ENCODE measurements at places on chromosomes 16 and 17.

GRCh38 chr17:65292430-65292829 lies 155.3 kb downstream of the RGS9 start:
- no peak for DNase-seq

DNA sequence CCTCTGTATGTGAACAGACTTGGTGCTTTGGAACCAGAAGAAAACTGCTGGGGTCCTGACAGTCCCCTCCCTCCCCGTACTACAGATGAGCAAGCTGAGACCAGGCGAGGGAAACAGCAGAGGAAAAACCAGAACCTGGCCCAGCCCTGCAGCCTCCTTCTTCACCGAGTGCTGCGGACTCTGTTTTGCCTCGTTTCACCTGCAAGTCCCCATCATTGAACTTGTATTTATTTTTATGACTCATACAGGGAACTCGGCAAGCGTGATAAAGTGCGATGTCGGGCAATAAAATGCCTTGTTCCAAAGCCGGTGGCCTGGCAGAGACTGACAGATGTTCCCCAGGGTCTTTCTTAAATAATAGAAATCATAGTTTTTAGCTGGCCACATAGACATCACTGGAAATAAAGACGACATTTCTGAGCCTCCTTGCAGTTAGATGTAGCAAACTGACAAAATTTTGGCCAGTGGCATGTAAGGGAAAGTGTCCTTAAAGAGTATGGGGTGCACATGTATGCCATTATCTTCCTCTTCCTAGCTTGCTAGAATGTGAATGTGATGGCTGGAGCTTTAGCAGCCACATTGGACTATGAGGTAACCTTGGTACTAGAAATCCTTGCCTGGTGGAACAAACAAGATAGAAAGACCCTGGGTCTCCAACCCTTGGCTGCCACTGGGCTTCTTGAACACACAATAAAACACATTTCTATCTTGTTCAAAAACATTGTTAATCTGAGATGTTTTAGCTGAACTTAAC lies 128.6 kb downstream of the IRF8 start:
- DNase-seq, result no peak

DNA sequence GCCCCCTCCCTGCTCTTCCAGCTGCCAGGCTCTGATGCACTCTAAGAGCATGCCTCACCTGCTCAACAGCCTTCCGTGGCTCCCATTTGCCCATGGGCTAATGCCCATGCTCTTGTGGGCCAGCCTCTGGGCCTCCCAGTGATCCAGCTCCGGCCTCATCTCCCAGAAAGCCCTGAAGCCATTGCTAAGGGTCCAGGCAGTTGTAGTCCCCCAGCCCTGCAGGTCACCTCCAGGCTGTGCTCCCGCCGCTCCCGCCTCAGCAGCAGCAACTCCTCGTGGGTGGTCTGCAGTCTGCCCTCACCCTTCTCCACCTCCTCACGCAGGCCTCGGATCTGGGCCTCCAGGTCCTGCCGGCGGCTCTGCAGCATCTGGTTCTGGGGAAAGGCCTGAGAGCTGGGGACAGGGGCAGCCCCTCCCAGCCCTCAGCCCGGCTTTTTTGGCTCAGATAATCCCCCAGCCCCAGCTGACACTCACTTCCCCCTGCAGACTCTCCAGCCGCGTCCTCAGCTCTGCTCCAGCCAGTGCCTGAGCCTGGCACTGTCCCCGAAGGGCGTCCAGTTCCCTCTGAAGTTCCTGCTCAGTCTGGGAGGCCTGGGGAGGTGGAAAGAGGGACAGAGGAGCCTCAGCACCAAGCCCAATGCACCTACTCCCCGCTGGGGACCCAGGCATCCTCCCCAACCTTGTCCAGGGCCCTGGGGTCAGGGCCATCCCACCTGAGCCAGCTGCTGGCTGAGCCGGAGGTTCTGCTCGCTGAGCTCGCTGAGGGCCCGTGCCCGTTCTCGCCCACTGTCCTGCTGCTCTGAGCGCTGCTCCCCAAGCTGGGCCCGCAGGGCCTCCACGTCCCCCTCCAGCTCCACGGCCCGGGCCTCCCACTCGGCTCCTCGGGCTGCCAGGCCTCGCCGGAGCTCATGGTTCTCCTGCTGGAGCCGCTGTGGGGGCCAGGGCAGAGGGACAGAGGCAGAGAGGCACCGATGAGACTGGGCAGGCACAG lies 6.2 kb downstream of the BICDL2 start:
- no peak for DNase-seq

- DNase-seq, result no peak
Observed at GRCh38 chr16:74922150-74923138, 62.5 kb downstream of the WDR59 start.

DNA sequence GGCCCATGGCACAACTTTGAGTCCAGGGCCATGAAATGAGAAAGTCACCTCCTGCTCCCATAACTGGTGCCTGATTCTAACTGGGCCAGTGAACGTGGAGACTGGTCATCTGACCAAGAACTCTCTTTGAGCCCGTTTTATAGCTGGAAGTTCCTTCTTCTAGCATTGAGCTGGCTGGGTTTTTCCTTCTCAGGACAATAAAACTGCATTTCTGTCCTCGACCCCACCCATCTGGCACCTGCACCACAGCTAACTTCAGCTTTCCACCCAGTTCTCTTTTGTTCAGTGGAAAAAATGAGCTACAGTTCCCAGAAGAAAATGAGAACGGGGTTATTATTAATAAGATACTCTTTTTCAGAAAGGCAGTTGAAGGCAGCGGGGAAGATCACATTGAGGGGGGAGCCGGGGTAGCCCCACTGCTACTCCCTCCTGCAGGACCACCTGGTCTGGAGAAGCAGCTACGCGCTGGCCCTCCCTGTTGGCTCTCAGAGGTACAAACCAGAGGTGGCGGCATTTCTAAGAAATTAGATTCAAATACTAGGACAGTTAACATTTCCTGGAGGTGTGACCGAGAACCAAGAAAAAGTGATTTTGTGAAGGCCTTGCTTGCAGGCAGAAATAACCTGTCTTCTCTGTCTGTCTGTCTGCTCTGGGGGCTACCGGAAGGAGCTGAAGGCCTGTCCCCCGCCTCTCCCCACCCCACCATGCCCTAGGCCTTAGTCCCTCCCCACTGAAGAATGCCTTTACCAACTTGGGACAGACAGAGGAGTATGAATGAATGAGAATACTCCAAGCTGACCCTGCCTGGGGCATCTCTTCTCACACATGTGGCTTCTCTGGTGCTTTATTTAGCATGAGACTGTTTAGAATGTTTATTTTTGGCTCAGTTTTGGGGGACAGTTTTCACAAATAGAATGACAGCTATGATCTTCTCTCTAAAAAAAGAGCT lies 123.9 kb downstream of the XYLT1 start:
- no peak for DNase-seq

DNA sequence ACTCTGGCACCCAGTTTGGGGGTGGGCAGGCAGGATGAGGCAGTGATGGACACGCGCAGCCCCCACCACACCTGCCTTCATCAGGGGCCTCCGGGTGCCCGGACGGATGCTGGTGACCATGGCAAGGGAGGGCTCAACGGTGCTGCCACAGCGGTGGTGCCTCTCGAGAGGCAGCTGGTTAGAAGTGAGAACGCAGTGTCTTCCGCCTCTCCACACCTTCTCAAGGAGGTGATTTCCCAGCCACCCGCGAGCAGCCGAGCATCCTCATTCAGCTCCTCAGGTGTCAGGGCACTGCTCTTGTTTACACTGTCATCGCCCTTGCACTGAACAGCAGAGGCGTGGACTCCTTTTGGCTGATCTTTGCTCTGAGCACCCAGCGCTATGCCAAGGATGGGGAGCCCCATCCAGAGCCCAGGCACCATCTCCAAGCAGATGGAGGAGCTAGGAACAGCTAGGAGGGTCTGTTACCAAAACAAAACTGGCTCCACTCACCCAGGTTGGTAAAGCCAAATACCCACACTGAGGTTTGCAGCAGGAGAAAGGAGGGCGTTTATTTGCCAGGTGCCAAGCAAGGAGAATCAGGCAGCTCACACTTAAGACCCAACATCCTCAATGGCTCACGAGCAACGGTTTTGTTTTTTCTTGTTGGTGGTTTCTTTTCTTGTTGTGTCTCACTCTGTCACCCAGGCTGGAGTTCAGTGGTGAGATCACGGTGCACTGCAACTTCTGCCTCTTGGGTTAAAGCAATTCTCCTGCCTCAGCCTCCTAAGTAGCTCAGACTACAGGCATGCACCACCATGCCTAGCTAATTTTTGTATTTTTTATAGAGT lies 174.3 kb upstream of the TNRC6C start:
- peak; percentile 61 for DNase-seq

GRCh38 chr17:7327501-7327900 lies 1.6 kb downstream of the NEURL4 start:
- DNase-seq, result no peak

DNA sequence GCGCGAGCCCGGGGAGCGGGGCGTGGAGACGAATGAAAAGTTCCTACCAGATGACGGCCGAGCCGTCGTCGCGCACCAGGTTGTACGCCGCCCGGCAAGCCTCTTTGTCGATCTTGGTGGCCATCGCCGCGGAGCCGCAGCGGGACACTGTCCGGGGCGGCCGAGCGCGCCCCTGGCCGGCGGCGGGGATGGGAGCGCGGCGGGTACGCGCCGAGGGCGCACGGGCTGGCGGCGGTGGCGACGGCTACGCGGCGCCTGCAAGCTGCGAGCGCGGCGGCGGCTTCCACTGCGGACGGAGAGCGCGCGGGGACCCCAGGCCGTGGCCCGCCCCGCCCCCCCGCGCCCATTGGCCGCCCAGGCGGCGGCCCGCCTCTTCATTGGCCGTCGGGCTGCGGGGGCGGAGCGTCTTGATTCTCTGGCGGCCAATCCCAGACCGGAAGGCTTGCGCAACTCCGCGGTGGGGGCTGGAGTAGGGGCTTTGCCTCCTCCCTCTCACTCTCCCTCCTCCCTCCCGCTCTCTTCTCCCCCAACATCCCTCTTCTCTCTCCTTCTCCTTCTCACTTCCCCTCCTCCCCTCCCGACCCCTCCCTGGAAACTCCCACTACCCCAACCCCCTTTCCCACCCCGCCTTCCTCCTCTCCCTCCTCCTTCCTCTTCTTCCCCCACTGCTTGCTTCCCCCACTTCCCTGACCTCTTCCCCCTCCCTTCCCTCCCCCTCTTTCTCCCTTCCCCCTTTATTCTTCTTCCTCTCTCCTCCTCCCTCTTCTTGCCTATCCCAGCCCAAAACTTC lies at the start of gene COTL1:
COTL1 (minus strand) TSS at position 288 of the 790 bp plus-strand sequence; CDS start at position 124, 164 bp downstream.
- peak; percentile 97 for DNase-seq

- no peak for DNase-seq
Observed at GRCh38 chr16:79121906-79122305, 478.6 kb downstream of the MAF start.

DNA sequence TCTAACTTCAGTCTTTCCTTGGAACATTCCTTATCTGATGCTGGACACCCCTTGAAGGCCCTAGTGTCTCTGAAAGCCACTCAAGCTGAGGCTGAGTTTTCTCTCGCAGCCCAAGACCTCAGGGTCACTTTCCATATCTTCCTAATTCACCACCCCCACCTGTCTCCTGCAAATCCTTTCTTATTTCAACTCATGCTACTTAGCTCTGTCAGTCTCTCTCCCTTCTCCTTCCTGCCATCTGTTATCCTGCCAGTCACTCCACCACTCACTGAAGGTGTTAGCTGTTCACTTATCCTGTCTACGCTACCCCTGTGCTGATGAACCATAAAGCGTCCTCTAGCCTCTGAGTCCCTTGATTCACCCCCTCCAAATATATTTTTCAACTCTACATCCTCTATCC lies 143.9 kb upstream of the SHISA6 start:
- DNase-seq, result no peak

GRCh38 chr17:57900991-57901743 lies 51.3 kb upstream of the MRPS23 start:
- no peak for DNase-seq

DNA sequence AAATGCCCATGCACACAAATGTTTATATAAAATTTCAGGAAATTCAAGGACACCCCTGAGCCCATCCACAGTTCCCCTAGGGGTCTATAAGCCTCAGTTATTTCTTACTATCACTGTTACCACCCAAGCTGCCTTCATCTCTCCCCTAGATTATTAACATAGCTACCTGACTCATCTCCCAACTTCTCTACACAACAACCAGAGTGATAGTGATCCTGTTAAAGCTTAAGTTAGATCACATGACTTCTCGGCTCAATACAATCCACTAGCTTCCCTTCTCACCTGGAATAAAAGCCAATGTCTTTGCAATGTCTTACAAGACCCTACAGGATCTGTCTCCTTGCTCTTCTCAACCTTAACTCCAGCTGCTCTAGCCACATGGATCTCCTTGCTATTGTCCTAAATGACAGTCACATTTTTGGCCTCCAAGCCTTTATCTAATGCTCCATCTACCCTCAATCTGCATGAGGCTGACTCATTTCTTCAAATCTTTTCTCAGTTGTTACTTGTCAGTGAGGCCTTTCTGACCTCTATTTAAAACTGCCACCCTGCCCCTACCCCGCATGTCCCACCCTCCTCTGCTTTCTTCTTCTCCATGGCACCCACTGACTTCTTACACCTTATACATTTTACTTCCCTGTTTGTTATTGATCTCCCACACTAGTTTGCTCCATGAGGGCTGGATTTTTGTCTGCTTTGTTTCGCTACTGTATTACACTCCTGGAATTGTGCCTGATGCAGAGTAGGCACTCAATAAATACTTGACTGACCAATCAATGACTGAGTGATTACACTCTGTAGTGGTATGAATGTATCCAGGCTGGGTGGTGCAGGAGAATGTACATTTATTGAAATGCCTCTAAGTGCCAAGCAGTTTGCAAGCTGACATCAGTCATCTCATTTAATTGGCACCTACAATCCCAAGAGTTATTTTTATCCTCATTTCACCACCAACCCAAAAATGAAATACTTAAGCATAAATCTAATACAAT lies 5.2 kb upstream of the LIG3 start:
- DNase-seq, result no peak

- DNase-seq, result no peak
Observed at GRCh38 chr17:44400226-44400847, 10.9 kb upstream of the ITGA2B start.

- no peak for DNase-seq
Observed at GRCh38 chr16:11064202-11064540, 119.8 kb downstream of the CLEC16A start.

- peak; percentile 11 for DNase-seq
Observed at GRCh38 chr16:4373909-4374742, 2.5 kb downstream of the VASN start.

- no peak for DNase-seq
Observed at GRCh38 chr17:57146273-57146672, 61.2 kb downstream of the AKAP1 start.

GRCh38 chr17:31527606-31528005 lies 136.1 kb downstream of the RAB11FIP4 start:
- DNase-seq, result no peak

GRCh38 chr17:7215652-7216180 lies 3.9 kb downstream of the DLG4 start:
- no peak for DNase-seq

DNA sequence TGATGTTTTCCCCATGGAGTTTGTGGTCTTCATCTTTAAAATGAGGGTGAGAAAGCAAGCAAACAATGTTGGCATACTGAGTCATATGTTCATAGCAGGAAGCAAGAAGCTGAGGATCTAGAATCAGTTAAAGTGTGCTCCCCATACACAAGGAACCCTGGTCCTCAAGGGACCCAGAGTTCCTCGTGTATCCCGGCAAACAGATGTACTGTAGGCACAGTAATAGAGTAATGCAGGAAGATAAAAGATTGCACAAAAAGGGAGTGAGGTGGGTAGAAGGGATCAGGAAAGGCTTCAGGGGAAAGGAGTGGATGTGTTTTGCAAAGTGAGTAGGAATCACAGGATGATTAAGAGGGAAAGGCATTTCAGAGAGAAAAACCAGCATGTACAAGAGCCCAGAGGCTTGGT lies 412.3 kb upstream of the CDH11 start:
- no peak for DNase-seq

All from activated CD4-positive, alpha-beta T cell treated with anti-CD3 and anti-CD28 coated beads, Interleukin-2, amount 50 U/mL, for 4 hours (primary cell).